Amniotic stem cell (primary cell): ENCODE measurements at places on chromosomes 11 and 22.

GRCh38 chr11:858762-859339 is 16.2 kb downstream of the TSPAN4 start:
- no peak for DNase-seq

DNA sequence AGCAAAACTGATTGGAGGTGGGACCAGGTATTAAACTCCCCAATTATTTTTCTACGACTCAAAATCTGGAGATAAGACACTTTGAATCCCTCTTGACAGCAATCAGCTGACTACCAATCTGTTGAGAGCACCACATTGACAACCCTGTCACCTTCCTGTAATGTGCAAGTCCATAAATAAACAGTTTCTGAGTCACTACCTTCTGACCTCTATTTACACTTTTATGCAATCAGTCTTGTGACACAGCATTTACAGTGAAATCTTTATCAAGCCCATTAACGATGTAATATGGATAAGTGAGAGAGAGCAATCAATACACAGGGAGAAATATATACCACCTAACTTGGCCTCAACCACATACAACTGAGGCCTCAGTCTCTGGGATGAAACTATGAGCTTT is 283.7 kb upstream of the ANO5 start:
- DNase-seq, result no peak

- no peak for DNase-seq
These were observed 66.2 kb upstream of the CCND1 start for GRCh38 chr11:69574608-69575255.

- no peak for DNase-seq
These were observed 19.2 kb downstream of the NECTIN1 start for GRCh38 chr11:119709638-119710346.

DNA sequence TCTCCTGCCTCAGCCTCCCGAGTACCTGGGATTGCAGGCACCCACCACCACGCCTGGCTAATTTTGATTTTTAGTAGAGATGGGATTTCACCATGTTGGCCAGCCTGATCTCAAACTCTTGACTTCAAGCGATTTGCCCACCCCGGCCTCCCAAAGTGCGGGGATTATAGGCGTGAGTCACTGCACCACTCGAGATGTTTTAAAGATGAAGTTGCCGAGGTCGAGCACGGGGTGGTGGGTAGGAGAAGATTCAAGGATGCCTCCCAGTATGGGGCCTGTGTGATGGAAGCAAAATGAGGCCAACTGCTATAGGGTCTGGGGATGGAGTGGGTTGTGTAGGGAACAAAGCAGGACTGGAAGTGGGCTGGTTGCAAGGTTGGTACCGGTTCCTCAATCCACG is 245.2 kb downstream of the MN1 start:
- DNase-seq, result no peak

DNA sequence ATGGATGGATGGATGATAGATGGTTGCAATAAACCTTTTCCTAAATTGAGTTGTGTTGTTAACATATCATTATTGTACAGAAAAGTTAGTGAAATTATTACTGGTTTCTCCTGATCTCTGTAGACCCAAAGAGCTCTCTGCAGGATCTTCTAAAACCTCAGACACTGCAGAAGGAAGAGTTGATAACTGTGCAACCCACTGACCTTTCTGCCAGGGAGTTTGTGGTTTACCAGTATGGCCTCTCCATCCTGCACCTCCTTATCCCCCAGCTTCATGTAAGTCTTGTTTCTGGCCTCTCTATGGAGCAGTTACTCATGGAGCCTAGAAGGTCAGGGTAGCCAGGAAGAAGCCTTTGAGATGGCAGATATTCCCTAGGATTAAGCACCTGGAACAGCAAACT is 45.6 kb downstream of the BTG4 start:
- no peak for DNase-seq
